ENCODE measurements at places on chromosomes 5 and 9.

GRCh38 chr9:76650692-76651091, 113.5 kb upstream of the PCA3 start:
- no peak for DNase-seq

GRCh38 chr5:72438141-72438540, 69.1 kb downstream of the ZNF366 start:
- no peak for DNase-seq

GRCh38 chr5:151239237-151239861, 13.6 kb upstream of the GM2A start:
- DNase-seq, result no peak

DNA sequence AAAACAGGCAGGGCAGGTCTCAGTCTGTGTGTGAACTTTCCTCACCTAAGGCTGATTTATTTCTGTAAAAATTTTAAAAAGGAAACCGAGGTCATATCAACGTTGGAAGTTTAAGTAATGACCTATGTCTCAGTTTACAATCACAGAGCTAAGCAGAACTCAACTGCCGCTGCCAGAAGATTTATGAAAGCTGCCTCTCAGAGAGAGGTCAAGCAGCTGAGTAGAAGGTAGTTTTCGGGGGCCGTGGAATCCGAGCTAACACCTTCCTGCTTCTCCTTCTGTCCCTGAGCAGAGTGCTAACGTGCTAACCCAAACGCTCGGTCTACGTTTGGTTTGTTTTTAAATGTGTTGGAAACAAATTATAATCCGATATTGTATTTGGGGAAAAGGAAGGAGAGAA, 11.1 kb downstream of the TTF1 start:
- no peak for DNase-seq

DNA sequence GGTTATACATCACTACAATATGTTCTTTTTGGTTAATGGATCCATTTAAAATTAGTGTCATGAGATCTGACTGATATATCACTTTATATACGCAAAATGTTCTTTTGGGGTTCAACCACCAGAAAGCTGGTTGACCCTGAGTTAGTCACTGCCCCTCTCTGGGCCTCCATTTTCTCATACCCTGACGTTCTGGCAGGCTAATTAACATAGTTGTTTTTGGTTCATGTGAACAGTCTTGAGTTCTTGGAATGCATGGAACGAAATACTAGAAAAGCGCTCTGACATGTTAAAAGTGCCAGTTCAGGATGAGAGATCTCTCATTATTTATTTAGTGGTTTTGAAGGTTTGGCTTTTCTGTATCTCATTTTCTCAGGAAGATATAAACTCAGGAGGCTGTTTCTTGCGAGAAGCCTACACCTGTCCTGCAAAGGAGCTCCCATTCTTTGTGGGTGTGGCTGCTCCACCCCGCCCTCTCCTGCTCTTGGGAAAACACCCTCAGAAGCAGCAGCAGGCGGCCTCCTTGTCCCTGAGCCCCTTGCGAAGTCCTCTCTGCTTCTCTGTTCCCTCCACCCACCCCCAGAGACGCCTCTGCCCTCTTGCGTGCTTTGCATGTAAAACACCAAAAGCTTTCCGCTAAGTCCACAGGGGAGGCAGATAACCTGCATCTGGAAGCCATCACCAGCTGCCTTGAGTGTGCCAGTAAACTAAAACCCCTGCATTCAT, 302.4 kb upstream of the PANK3 start:
- DNase-seq, result peak; percentile 59

DNA sequence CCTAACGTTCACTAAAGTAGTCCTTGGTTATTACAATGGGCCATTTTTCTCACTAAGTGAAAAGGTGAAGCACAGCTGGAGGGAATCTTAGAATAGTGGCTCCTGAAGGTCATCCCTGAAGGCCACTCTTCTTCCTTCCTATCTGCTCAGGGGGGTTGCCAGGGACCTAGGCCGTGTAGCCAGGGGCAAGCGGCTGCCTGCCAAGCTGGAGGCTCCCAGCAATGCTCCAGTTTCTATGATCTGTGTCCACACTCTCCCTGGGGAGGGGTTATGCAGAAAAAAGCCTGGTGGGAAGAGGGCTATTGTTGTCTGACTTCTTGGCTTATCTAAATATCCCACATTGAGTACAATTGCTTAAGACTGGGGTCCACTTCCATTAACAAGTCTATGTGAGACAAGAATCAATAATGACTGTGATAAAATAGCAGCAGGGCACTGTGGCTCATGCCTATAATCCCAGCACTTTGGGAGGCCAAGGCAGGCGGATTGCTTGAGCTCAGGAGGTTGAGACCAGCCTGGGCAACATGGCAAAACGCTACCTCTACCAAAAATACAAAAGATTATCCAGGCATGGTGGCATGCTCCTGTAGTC, 3.8 kb downstream of the NMRK1 start:
- no peak for DNase-seq

- no peak for DNase-seq
Measured at GRCh38 chr5:103041071-103041676, 78.8 kb downstream of the GIN1 start.

GRCh38 chr5:77925503-77925902, 149.4 kb upstream of the TBCA start:
- no peak for DNase-seq

- DNase-seq, result no peak
Measured at GRCh38 chr5:63262185-63262981, 683.8 kb downstream of the LRRC70 start.

- no peak for DNase-seq
Measured at GRCh38 chr9:7146582-7146981, 388.8 kb downstream of the KDM4C start.

GRCh38 chr5:5756762-5757161, 334.3 kb downstream of the ICE1 start:
- DNase-seq, result no peak

DNA sequence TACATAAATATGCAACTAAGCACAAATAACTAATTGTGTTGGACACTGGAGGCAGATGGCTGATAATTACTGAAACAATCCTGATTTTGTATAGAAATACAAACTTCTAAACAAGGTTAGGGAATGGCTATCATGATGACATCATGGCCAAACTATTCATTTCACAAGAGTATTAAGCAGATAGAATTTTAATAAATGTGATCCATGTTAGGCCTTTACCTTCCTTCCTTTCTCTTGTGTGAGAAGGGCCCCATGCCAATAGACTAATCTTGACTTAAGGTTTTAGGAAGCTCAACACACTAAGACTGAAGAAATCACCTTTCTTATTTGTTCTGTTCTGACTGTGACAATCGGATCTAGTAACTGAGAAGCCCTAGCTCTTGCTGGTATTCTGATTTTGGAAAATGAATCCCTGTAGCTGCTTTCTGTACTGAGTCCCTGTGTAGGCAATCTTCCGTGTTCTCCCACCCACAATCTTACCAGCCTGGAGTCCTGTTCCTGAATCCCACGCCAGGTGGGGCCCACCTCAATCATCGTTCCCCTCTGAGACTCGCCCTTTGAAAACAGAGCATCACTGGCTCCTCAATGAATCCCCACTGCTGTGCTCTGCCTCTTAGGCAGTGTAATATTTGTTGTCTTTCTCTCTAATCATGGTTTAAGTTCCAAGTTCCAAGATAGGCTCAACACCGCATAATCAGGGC, 168.7 kb upstream of the GNA14 start:
- no peak for DNase-seq

- no peak for DNase-seq
Measured at GRCh38 chr5:1368236-1368635, 23.3 kb upstream of the CLPTM1L start.

GRCh38 chr5:170431571-170431970, 42.4 kb upstream of the KCNMB1 start:
- DNase-seq, result no peak

DNA sequence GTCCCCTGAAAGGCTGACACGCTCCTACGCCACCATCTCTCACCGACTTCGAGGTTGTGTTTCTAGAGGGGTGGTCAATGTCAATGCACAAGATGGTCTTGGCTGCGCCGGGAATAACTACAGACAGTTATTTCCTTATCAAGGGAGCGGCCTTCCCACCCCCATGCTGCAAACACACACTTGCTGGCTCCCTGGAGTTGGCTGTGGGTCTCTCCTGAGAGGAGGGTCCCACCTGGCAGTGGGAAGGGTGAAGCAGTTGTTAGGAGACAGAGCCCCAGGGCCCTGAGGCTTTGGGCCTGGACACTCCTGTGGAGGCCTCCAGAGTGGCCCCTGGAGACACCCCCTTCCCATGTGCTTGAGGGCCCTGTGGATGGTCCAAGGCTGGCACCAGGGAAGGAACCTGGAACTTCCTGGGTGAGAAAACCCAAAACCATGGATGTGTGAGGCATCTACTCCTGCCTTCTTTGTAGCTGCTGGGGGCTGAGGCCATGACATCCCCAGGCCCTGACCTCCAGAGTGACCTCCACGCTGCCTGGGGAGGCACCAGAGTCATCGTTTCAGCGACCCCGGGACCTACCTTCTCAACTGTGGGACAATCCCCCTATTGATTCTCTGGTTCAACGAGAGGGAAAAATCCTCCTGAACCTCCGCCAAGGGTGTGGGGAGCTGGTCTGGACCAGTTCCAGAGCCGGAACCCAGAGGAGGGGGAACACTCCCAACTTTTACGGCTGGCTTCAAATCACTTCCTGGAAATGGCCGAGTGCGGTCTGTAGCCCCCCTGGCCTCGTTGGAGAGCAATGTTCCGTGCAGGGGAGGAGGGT, 101.1 kb upstream of the COL5A1 start:
- DNase-seq, result no peak

DNA sequence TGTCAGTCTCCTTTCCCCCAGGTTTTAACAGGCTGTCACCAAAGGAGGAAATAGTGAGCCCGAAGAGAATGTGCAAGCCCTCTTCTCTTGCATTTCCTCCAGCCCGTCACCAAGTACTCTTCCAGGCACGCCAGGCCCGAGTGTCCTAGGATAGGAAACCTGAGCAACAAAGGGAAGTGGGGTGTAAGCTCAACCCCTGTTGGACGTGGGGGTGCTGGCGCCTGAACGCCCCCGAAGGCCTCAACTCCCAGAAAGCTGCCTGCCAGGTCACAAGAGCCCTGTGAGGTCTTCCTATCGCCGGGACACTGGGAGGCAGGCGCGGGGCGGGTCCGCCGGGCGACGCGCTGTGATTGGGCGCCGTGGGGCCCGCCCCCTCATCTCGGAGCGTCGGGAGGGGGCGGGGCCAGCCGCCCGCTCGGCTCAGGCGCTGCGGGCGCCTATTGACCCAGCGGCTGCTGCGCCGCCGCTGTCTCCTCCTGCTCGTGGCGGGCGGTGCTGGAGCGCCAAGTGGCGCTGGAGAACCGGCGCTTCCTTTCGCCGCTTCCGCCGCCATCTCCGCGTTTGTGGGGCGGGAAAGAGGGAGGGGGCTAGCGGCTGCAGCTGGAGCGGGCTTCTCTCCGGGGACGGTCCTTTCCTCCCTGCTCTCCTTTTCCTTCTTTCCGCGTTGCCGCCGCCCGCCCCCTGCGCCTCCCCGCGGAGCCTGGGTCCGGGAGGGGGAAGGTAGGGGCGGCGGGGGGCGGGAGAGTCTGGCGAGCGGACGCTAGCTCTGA, 572 bp upstream of the MAN2A1 start:
- peak; percentile 69 for DNase-seq

DNA sequence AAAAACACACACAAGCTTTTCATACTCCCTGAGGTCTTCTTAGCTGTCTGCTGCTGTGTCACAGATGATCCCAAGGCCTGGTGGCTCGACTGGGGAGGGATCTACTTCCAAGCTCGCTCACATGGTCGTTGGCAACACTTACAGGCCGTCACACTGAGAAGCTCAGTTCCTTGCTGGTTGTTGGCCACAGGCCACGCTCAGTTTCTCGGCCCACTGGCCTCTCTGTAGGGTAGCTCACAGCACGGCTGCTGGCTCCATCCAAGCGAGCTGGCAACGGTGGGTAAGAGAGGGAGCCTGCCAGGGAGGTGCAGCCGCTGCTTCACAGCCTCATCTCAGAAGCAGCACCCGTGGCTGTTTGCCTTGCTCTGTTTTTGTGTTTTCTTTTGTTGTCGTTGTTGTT, 43.8 kb upstream of the GFPT2 start:
- DNase-seq, result no peak

DNA sequence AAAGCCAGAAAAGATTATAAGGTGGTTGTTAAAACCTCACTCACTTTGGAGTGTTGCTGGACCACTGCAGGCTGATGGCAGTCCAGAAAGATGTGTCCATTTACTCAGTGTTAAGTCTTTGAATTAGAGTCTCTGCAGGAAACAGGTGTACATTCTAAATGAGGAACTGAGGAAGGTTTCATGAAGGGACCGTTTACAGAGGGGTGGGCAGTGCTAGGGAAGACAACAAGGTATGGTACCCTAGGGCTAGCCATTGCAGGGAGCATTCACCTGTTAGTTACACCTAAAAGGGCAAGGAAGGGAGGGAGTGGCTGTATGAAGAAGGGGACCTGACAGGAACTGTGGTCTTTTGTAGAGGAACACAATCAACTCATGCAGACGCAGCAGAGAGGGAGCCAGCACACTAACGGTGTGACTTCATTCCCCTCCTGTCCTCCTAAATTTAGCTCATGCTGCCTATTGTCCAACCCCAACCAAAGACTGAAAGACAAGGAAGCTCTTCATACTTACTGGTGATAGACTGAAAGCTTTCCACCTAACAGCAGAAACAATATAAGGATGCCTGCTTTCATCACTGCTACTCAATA, 32.2 kb upstream of the PAX5 start:
- no peak for DNase-seq

- no peak for DNase-seq
Measured at GRCh38 chr5:158910782-158911692, 188.7 kb downstream of the EBF1 start.

DNA sequence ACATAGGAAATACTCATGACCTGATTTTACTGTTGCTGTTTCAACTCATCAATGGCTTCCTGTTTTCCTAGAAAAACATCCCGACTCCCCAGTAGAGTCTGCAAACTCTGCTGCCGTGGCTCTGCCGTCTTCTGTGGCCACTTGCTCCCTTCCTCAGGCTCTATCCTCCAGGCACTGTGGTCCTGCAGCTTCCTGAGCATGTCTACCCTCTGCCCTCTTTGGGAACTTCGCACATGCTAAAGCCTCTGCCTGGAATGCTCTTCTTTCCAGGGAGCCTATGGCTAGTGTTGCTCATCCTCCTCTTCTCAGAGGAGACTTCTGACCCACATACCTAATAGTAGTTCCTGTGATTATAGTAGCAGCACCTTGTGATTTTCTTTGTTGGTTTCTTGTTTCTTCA, 256.9 kb downstream of the MAN2A1 start:
- DNase-seq, result no peak

DNA sequence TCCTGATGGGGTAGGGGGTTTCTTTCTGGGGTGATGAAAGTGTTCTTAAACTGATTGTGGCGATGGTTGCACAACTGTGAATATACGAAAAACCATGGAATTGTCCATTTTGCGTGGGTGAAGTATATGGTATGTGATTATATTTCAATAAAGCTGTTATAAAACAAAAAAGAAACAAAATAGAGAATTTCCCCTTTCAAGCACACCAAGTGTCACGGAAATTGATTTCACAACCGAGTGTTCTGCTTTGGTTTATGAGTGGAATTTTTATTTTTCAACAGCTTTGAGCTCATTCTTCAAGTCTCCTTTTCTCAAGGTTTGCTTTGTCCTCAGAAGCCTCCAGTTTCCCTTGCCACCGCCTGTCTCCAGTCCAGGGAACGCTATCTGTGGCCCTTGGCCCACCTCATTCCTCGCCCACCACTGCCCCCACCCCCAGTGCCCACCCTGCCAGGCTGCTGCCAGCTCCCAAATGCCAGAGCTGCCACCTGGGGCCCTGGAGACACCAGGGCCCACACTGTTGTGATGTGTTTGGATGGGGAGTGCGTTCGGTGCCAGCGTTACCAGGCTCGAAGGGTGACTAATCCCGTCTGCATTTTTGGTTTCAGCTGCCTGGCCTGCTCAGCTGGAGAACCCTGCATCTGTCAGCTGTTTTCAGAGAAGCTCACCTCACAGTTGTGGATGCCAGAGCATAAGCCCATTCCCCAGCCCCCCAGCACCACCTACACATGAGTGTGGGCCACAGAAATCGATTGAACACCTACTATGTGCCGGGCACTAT, 30.4 kb downstream of the DUSP1 start:
- no peak for DNase-seq

Data from H1 (cell line).